ENCODE measurements at places on chromosomes 13 and 19.

DNA sequence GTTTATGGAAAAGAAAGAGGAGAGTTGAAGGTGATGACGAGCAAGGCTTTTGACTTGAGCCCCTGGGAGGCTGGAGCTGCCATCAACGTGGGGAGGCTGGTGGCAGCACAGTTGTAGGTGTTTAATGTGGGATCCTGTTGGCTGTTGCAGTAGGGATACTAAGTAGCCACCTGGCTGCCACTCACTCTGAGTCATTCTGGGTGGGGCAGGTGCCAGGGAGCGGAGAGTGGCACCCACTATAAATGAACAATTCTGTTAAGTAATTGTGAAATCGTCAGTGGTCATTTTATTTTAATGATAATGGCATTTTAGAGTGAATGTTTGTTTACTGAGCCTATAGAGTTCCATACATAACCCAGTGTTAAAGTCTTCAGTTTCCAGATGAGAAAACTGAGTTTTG is 9.8 kb downstream of the ZNF317 start:
- DNase-seq = no peak

DNA sequence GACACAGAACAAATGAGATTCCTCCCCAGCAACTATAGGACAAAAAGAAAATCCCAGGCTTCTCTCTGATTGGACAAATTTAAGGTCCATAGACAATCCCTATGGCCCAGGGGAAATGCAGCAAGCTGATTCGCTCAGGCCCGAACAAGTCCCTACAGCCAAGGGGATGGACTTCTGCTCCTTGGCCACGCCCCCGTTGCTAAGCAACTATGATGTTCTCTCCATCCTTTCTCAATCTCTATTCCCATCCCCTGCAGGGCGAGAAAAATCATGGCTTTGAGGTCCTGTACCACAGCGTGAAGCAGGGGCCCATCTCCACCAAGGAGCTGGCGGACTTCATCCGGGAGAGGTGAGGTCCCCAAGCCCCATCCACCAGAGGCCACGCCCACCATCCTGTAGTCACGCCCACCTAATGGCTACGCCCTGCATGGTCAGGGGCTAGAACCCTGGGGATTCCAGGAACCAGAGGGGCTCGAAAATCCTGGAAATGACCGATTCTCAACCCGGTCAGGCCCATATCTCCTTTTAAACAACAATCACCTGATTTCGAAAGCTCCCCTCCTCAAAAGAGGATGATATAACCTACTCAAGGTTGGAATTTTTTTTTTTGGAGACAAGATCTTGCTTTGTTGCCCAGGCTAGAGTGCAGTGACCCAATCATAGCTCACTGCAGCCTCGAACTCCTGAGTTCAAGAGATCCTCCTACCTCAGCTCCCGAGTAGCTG is 11.4 kb downstream of the FCHO1 start:
- peak; percentile 37 for DNase-seq

DNA sequence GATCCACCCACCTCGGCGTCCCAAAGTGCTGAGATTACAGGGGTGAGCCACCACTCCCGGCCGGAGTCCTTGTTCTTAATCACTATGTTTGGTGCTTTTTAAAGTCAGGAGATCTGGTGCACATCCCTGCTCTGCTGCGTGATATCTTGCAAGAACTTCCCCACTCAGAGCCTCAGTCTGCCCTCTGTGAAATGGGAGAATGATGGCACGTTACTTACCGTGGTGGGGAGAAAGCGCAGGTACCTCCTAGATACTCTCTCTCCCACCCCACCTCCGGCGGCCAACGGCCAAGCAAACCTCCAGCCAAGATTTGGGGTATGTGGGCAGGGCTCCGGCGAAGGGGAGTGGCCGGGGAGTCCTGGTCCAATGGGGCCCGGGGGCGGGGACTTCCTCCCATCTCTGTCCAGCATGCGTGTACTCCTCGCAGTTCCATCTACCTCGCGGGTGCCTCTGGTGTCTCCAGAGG is at the start of gene RYR1:
RYR1 (plus strand) TSS at position 424 of the 466 bp plus-strand sequence. CDS start 139 bp downstream, outside the sequence.
- peak; percentile 56 for DNase-seq

- DNase-seq = peak; percentile 51
These were observed 214.7 kb downstream of the VWA8 start for GRCh38 chr13:41746259-41746658.

DNA sequence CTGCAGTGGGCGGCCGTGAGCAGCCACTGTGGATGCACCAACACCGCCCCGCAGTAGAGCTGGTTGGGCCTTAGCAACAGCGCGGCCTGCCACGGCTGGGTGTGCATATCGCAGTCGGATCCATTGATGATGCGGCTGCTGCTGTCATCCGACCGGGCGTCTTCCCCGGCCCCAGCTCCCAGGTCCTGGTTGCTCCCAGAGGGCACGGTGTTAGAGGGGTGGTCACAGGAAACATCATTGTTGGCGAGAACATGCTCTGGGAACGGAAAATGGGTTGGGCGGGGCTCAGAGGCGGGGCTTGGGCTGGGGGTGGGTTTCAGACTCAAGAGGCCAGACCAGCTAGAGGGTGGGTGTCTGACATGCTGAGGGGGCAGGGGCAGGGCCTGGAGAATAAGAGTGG is 3.0 kb downstream of the KLK5 start:
- no peak for DNase-seq

DNA sequence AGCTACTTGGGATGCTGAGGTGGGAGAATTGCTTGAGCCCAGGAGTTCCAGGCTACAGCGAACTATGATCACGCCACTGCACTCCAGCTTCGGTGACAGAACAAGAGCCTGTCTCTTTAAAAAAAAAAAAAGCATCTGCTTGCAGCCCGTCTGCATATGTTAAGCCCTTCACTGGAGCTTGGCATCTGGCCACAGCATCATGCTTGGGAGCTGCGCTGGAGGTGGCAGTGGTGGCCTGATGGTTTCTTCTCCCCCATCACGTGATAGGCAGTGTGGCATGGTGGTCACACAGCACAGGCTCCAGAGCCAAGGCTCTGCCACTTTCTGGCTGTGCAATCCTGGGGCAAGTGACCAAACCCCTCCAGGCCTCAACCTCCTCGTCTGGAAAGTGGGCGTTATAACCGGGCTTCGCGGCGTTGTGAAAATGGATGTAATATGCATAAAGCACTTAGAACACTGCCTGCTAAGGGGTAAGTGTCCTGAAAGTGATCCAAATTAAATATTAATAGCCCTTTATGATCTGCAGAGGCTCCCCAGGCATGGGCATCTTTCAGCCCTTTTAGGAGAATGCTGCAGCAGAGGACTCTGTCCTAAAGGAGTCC is 24.4 kb downstream of the MARK4 start:
- DNase-seq = no peak

DNA sequence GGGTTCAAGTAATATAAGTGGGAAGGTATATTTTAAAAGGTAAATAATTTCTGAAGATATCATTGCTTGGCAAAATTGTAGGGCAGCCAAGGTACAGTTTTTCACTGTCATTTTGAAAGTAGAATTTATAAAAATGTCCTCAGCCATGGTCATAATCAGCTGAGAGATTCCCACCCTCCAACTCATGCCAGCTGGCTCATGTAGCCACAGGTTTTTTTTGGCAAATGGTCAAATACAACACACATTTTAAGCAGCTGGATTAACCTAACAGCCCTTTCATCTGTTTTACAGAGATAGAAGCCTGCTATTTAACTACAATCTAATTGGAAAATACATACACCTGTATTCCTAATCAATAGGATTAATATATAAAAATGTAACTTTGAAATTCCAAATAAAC is 619.2 kb upstream of the SGCG start:
- peak; percentile 7 for DNase-seq

- no peak for DNase-seq
These were observed 95.0 kb upstream of the KLF12 start for GRCh38 chr13:74229242-74229641.

DNA sequence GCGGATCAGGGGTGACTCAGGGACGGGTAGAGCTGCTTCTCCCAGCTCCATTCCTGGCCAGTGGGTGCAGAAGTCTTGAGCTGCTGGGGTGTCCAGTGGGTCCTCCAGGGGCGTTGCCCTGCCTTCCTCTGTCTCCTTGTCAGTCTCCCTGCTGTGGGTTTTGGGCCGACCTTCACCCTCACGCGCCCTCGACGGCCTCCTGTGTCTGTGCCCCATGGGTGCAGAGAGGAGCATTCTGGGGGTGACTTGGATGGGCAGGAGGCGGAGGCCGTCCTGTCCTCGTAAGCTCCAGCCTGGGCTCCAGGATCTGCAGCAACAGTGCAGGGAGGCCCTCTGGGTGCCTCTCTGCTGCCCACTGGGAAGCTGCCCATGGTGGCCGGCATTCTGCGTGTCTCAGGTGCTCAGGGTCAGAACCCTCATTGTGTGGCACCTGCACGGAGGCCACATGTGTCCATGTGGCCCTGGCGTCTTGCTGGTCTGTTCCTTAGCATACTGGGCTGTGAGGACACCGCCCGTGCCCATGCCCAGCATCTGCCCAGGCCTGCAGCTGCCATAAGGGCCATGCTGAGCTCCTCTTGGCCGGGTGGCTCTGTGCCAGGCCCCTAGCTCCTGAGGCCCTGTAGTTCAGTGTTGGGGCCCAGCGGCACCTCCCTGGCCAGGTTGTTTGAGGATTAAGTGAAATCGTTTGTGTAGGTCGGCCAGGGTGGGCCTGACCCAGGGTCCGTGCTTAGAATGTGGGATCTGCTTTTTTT is 17.3 kb downstream of the DOT1L start:
- DNase-seq = no peak

DNA sequence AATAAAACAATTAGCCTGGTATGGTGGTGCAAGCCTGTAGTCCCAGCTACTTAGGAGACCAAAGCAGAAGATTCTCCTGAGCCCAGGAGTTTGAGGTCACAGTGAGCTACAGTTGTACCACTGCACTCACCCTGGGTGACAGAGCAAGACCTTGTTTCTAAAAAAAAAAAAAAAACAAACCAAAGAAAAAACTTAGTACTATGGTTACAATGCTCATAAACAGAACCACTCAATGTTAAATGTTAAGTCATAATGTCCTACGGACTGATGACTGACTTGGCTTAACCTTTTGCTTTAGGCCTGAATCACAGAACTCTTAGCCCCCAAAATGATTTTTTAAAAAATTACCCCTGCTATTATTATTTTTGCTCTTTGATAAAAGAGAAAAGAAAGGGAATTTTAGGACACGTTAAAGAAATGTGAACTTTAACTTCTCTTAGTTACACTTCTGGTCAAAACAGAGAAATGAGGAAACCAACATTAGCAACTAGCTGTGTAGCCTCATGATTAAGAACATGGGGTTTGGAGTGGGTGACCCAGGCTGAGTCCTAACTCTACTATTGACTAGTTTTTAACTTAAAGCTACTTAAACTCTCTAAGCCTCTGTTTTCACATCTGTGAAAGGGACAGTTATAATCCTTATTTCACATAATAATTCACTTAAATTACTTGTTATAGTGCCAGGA is 13.7 kb upstream of the ELF1 start:
- no peak for DNase-seq

DNA sequence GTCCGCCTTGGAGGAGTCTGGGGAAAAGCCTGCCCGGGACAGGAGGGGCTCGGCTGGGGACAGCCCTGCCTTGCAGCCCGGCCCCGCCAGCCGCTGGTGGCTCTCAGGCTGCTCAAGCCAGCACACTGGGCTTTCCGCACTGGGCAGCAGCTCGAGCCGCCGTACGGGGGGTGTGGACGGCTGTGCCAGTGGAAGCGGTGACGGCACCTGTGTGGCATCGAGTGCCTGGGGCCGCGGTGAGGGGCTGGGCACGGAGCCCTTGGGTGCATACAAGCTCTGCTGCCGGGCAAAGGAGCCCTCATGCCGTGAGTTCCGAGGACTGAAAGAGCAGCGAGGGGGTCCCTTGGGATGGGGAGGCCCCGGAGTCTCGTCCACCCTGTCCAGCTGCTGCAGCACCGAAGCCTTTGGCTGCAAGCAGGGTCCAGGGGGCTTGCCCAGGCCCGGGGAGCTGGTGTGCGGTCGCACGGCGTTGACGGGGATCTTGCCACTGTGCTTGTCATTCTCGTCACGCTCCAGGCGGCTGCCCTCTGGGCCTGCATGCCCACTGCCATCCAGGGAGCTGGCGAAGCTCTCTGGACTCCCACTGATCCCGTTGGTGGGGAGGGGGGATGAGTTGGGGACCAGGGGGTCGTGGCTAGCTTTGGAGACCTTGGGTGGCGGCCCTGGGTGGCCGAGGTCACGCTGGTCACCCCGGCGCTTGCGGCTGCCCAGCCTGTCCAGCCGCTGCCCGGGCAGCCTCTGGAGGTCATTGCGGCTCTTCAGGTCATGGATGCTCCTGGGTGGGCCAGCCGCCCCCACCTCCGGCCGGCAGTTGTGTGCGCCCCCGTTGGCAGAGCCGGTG is 4.7 kb upstream of the SLC35E1 start:
- DNase-seq = no peak

- no peak for DNase-seq
These were observed 2.2 kb downstream of the S1PR2 start for GRCh38 chr19:10228920-10229319.

DNA sequence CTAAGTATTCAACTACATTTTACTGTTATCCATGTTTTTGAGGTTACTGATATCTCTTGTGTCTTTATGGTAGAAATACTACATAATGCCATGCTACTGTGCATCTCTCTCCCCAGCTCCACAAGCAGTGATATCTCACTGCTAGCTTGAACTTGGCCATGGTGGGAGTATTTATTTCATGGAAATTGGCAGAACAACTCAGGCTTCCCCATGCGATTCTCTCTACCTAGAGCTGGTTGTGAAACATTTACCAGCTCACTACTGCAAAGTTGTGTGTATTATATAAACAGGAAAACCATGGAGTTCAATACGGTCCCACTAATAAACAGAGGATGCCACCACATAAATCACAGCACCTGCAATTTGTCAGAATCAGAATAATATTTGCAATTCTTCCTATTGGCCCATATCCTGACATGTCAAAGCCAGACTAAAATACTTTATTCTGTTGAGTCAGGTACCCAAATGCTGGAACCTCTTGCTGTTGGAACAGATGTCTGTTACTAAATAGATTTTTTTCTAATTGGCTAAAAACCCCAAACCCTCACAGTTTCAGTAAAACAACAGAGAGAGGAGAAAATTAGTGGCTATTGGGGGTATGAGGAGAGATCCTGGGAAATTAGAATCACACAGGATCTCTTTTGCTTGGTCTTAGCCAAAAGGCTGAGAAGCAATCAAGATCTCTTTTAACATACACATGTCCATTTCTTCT is 91.4 kb upstream of the SLC10A2 start:
- DNase-seq = peak; percentile 40

GRCh38 chr19:54299126-54299498 is 13.9 kb downstream of the LILRA5 start:
- no peak for DNase-seq

DNA sequence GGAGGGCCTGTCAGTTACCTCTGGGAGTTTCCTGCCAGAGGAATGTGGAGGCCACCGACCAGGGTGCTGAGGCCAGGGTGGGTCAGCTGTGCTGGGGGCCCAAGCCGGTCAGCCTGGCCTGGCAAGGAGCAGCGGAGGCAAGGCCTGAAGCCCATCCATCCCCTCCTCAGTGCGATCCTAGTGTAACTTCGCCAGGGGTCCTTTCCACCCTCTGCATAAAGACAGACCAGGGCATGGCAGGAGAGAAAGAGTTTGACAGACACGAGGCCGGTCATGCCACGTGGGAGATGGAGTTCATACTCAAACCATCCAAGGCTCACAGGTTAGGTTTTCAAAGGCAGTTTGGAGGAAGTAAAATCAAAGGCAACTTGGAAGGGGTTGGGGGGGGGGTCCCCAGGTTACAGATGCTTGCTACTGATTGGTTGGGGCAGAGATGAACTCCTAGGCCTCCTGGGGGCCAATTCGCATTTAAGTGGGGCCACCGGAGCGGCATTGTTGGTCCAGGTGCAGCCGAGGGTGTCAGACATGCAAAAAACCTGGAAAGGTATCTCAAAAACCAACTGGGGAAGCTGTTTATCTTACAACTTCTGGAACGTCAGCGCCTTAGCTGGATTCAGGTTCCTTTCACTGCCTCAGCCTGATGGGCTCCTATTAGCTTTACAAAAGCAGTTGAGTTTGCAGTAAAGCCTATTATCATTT is 36.8 kb upstream of the DPRX start:
- DNase-seq = no peak

- DNase-seq = no peak
These were observed 13.3 kb upstream of the ZNF681 start for GRCh38 chr19:23771761-23772674.
